ENCODE measurements at places on chromosomes 2 and 18.
A peak's percentile ranks its signal among the peaks of the same experiment; 100 is the strongest.

- no peaks in the 10 kb centered on the region for H3K4me1 ChIP-seq
- DNase-seq, result no peak
- no peak overlapping the region for H3K27ac ChIP-seq
- no peaks in the 10 kb centered on the region for H3K27me3 ChIP-seq
These were observed 21.2 kb downstream of the MRPL33 start for GRCh38 chr2:27792759-27793158.

DNA sequence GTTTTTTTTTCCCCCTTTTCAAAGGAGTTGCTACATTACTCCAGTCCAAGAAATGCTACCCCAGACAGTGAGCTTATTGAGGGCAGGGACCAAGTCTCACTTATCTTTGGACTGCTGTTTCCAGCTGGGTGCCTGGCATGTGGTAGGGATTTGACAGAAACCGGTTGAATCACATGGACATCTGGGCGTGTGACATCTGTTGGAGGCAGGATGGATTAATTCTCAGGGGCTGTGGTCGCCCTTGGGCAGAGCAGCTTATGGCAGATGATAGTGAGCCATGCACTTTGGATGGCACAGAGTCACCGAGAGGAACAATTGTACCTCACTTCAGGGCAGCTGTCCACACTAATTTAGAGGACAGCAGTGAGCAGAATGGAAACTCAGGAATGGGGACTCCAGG lies 254.6 kb upstream of the ID2 start:
- H3K4me1 ChIP-seq, result peaks cover 13% of the 10 kb centered on the region
- no peaks in the 10 kb centered on the region for H3K36me3 ChIP-seq
- DNase-seq, result no peak
- H3K27ac ChIP-seq, result no peak overlapping the region

GRCh38 chr2:162317058-162317742 lies 1.3 kb downstream of the IFIH1 start:
- no peaks in the 10 kb centered on the region for H3K36me3 ChIP-seq
- no peaks in the 10 kb centered on the region for H3K27me3 ChIP-seq
- H3K27ac ChIP-seq, result peak overlapping the region; percentile 91

DNA sequence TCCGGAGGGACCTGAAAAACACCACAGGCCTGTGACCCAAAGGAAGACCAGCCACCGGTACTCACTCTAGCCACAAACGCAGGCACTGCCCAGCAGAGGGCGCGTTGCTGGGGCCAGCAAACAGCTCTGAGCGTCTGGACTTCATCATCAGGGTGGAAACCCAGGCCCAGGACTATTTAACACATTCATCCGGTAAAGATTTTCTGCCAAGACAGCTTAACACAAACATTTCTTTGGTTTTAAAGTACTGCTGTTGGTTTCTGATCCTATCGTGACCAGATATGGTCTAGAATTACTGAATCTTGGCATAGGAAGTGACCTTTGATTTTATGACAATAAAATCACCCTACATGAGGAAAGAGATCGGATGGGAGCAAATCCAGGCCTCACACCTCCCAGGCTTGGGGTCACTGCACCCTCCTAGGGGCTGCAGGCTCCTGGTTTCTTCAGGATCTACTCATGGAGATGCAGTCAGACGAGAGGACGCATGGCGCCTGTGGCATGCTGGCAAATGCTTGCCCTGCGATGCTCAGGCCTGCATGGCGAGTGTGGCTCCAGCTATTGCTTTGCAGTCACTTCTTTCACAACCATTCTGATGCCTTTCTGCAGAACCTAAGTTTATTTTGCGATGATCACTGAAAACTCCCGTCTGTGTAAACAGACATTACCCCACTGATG lies 130.4 kb downstream of the COL4A4 start:
- no peaks in the 10 kb centered on the region for H3K27me3 ChIP-seq
- H3K4me3 ChIP-seq, result no peak overlapping the region
- H3K4me1 ChIP-seq, result no peaks in the 10 kb centered on the region
- no peak for DNase-seq
- H3K27ac ChIP-seq, result no peak overlapping the region
- no peaks in the 10 kb centered on the region for H3K36me3 ChIP-seq

Measured in CD4-positive, alpha-beta T cell (primary cell).